ENCODE measurements at places on chromosomes 4 and X. TPM values are rescaled to one million over a fixed set of nuclear protein-coding genes. Genes with fewer than 3 reads are reported as not detected.

DNA sequence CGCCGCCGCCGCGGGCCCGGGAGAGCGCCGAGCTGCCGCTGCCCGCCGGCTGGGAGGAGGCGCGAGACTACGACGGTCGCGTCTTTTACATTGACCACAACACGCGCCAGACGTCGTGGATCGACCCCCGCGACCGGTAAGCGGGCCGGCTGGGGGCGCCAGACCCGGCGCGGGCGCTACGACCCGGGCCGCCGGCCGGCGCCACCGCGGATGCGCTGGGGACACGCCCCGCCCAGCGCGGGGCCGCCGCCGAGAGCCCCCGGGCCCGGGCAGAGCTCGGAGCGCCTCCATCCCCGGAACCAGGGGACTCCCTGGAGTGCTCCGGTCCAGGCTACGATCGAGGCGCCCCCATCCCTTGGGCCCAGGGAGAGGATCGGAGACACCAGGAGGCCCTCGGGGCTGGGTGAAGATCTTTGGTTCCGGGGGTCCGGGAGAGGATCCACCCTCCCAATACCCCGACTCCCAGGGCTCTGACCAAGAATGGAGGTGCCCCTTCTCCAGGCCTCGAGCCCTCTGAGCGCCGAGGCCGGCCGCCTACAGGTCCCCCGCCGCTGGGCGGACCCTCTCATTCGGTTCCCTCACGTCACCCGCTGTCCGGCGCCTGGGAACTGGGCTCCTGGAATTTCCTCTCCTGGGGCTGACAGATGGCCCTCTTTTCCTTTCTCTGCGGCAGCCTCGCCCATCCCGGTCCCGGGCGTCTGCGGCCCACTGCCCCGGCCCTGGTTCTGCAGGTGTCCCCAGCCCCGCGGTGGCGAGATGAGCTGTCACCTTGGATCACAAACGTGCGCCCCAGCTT lies 48.8 kb downstream of the CLDN34 start:
- no peak for DNase-seq

DNA sequence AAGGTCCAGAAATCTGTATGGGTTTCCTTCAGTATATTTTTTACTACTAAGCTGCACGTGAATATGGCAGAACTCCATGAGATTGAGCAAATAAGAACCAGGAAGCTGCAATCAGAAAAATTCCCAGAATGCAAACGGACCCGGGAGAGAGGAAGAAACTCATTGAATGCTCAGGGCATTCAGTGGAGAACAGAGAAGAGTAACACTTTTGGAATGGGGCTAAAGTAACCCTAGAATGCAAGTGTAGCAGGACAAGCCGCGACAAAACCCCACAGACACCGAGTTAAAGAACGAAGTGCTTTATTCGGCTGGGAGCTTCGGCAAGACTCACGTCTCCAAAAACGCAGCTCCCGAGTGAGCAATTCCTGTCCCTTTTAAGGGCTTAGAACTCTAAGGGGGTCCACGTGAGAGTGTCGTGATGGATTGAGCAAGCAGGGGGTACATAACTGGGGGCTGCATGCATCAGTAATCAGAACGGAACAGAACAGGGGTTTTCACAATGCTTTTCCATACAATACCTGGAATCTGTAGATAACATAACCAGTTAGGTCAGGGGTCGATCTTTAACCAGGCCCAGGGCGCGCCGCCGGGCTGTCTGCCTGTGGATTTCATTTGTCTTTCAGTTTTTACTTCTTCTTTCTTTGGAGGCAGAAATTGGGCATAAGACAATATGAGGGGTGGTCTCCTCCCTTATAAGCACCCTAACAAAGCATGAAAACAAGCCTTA lies 56.4 kb downstream of the RAB28 start:
- DNase-seq: peak; percentile 64

The ABLIM2 gene
- 0.85 TPM for total RNA-seq

GRCh38 chr4:123581802-123582201 lies 185.2 kb downstream of the SPRY1 start:
- DNase-seq: no peak

DNA sequence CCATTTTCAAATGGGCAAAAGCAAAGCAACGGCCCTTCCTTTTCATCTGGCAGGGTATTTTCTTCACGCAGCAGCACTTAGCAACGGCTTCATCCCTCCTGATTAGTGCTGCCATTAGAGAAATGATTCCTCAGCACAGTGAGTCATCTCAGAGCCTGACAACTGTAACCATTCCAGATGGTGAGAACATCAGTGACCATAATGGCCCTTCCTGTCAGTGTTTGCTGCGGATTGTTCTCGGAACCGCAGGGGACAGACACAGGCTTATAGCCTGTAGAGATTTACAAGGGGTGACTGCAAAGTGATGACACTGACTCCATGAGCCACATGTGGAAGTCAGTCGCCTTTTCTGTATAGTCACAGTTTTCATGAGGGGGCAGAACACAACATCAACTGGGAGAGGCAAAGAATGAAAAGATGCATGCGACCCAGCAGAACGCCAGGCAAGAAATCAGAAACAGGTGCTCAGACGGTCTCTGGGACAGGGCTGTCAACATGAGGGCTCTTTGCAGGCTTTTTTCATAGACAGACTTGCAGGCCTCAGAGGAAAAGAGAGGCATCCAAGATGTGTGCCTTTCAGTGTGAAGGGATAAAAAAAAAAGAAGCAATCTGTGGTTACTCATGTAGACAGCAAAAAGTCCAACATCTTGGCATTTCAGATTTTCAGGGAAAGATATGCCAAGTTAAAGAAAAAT lies 69.9 kb upstream of the FBXW7 start:
- no peak for DNase-seq

GRCh38 chr4:91116861-91117260 lies 989.7 kb downstream of the CCSER1 start:
- DNase-seq: peak; percentile 2

DNA sequence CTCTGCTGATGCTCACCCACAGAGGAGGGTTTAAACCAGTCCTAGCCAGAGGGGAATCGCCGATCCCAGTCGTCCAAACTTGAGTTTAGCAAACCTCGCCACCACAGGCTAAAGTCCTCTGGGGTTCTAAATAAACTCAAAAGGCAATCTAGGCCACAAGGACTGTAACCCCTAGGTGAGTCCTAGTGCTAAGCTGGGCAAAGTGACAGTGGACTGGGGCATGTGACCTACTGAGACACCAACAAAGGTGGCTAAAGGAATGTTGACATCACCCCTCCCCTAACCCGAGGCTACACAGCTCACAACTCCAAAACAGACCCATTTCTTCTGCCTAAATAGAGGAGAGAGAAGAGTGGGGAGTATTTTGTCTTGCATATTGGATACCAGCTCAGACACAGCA lies 142.8 kb upstream of the PRDX4 start:
- DNase-seq: no peak

The ZNF718 gene
- total RNA-seq: 7.6 TPM

DNA sequence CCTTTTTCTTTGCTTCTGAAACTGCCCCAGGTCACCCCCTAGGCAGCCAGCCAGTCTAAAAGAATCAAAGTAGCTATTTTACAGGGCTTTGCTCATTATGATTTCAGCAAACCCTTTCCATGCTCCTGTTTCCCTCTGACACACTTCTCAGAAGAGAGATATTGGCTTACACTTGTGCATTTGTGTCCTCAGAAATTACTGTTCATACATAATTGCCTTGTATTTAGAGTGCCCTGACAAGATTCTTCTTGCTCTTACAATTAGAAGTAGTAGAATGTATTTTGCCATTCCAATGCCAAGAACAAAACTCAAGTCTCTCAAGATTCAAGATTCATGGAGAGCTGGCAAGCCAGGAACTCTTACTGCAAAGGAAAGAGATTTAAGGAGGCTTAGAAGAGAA lies 531.0 kb upstream of the ZFP42 start:
- DNase-seq: no peak

The CXCL1 gene
- 27.5 TPM for total RNA-seq

DNA sequence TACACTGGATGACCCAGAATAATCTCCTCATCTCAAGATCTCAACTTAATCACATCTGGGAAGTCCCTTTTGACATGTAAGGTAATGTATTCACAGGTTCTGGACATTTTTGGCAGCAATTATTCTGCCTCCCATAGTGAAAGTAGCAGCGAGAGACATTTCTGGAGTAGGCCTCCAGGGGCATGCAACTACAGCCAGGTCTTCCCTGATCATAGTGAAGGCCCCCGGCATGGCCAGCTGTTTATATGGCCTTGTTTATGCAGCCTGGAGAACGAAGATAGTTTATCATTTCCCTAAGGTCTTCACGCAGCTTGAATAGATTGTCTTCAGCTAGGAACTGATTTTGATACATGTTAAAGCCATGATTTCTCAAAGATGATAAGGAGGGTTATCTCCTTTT lies 139.9 kb downstream of the RNF150 start:
- DNase-seq: no peak

DNA sequence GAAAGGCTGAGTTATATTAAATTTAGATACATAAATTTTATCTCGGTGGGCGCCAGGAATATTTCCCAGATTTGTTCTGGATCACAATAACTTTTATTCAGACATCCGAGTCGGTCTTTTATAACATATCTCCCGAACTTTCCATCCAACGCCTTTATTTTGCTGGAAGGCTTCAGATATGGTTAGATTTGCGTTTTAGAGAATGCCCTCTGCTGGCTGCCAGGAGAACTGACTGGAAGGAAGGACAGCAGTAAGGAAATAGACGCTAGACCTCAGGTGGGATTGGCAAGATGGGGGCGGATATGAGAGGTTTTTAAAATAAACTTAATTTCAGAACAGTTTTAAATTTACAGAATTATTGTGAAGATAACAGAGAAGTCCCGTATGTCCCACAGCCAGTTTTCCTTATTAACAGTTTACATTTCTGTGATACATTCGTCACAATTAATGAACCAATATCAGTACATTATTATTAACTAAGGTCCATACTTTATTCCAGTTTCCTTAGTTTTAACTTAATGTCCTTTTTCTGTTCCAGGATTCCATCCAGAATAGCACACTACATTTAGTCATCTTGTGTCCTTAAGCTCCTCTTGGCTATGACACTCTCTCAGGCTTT lies 4.6 kb upstream of the KANTR start:
- peak; percentile 50 for DNase-seq

The AR gene
- total RNA-seq: 0.04 TPM

DNA sequence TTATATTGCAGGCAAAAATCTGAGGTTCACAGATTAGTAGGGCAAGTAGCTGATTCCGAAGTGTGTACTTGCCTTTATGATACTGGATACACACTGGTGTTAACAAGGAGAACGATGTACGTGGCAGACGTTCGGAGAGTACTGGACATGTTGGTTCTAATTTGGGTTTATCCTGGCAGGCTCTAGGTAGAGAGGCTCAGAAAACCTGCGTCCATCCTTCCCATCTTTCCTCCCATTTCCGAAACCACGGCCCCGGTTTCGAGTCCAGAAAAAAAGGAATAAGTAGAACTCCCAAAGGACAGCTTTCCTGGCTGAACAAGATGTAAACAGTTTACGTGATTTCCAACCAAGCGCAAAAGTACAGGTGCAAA lies 351 bp upstream of the SLC30A9 start:
- DNase-seq: no peak

The PLK4 gene
- 34.7 TPM for total RNA-seq

DNA sequence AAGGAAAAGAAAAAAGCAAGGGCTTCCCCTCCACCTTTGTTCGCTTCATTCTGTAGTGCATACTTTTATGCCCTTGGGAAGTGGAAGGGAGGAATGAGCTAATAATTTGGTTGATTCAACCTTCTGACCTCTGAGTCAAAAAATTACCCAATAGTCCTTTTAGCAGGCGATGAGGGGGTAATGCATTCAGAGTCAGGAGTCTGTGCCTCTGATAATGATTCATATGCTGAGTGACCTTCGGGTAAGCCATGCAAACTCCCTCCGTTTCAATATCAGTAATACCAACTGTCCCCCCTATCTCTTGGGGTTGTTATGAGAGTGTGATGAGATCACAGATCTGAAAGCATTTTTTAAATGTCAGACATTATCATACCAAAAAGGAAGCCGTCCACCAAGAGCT lies 41.6 kb upstream of the ACSL4 start:
- no peak for DNase-seq

The ADH7 gene
- total RNA-seq: not detected

GRCh38 chrX:119240356-119240755 lies 4.3 kb downstream of the PGRMC1 start:
- no peak for DNase-seq

- DNase-seq: no peak
These were observed 125.4 kb downstream of the PDLIM5 start for GRCh38 chr4:94577136-94577535.

DNA sequence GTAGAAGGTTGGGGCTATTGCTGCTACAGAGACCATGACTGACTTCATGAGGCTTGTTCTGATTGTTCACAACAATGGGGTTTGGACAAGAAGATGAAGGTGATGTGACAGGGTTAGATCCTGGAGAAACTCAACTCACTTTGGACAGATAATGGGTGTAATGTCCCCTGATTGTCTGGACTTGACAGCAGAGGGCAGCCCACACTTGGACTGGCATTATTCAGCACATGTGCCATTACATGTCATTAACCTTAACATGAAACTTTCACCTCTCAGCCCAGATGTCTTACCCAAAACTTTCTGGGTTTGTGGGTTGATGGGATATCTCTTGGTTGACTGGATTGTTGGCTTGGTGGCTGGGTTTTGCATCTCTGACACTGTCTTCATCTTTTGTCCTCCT lies 101.5 kb downstream of the MXRA5 start:
- no peak for DNase-seq

- peak; percentile 13 for DNase-seq
These were observed 47.1 kb downstream of the SORBS2 start for GRCh38 chr4:185764876-185765275.

The CCNB3 gene
- total RNA-seq: 0.14 TPM

GRCh38 chr4:174036576-174036975 lies 246.9 kb downstream of the FBXO8 start:
- no peak for DNase-seq

GRCh38 chrX:132561483-132561882 lies 72.6 kb upstream of the MBNL3 start:
- no peak for DNase-seq

DNA sequence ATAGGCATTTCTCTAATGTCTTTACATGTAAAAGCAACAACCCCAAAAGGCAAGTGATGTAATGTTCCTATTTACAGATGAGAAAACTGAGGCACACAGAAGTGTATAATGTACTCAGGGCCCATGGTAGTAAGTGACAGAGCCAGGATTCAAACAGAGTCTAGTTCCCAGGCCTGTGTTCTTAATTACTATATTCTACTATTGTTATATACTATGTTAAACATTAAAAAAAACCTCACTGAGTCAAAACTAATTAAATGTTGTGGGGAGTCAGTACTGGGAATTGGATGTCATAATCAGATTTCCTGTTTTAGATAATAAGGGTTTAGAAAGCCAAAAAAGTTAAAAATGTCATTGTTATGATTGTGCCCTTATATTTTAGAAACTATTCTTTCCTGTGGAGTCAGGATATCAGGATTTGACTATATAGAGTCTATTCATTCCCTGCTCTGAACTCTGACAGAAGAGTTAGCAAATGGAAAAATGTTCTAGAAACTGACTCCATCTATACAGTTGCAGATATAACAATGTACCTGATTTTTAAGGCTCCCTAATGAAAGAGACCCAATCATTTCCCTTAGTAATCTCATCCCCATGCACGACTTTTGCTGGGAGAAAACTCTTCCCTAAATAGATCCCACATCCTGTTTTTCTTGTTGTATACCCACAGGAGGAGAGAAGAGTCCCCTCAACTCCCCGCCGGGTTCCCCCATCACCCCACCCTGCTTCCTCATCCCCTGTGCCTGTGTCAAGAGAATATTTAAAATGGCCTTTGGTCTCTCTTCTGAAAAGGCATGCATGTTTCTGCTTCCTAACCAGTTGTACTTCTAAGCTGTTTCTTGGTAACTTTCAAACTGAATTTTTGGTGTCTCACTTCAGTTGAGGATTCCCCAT lies 69.7 kb downstream of the REELD1 start:
- DNase-seq: no peak

The PAK3 gene
- total RNA-seq: 0.11 TPM

The PLP2 gene
- 249 TPM for total RNA-seq
